ENCODE measurements at places on chromosomes 12 and 14. TPM values are rescaled to one million over a fixed set of nuclear protein-coding genes. Genes with fewer than 3 reads are reported as not detected.

The RBP5 gene
- not detected for total RNA-seq

The CMA1 gene
- not detected for total RNA-seq

The TRPV4 gene
- 0.13 TPM for total RNA-seq

The KRT86 gene
- total RNA-seq = not detected

The SLC17A8 gene
- total RNA-seq = not detected

The PTHLH gene
- total RNA-seq = 0.37 TPM

The SLC25A47 gene
- not detected for total RNA-seq

The CHPT1 gene
- total RNA-seq = 137 TPM

The IAPP gene
- not detected for total RNA-seq

The NRIP2 gene
- total RNA-seq = not detected

The HHIPL1 gene
- 0.16 TPM for total RNA-seq

The TOX4 gene
- 21.2 TPM for total RNA-seq

The SLC7A7 gene
- 0.82 TPM for total RNA-seq

The SPRING1 gene
- total RNA-seq = 45.4 TPM

The TMEM253 gene
- total RNA-seq = not detected

The APOF gene
- total RNA-seq = not detected

The LALBA gene
- total RNA-seq = not detected

The KLRB1 gene
- total RNA-seq = not detected

The GEMIN2 gene
- 17.4 TPM for total RNA-seq

The KLRC2 gene
- not detected for total RNA-seq

The RNASE3 gene
- not detected for total RNA-seq

The TM7SF3 gene
- total RNA-seq = 245 TPM

The KRT3 gene
- not detected for total RNA-seq

The ASIC1 gene
- 4.7 TPM for total RNA-seq

The NELL2 gene
- total RNA-seq = 0.21 TPM

The NID2 gene
- not detected for total RNA-seq

The CCDC177 gene
- total RNA-seq = 0.05 TPM

The ANKRD33 gene
- total RNA-seq = not detected

The IL26 gene
- total RNA-seq = not detected

The SERPINA12 gene
- not detected for total RNA-seq

The AGAP2 gene
- 1.5 TPM for total RNA-seq

The PSEN1 gene
- total RNA-seq = 31.2 TPM

The PRR4 gene
- 3.2 TPM for total RNA-seq

The HAL gene
- total RNA-seq = not detected

The NPAS3 gene
- total RNA-seq = 0.90 TPM

The ZNF384 gene
- total RNA-seq = 20.9 TPM

The KLRG1 gene
- total RNA-seq = 5.8 TPM

The CFAP73 gene
- total RNA-seq = not detected

The B4GALNT3 gene
- 1.2 TPM for total RNA-seq

The FGF23 gene
- not detected for total RNA-seq

The TBX3 gene
- 3.3 TPM for total RNA-seq

The CEBPE gene
- not detected for total RNA-seq

The B4GALNT1 gene
- total RNA-seq = 11.2 TPM

The RAD9B gene
- total RNA-seq = 0.61 TPM

The ACADS gene
- total RNA-seq = 10.5 TPM

The SLC41A2 gene
- total RNA-seq = 2.8 TPM

The KRT6C gene
- not detected for total RNA-seq

The LLPH gene
- 43.1 TPM for total RNA-seq

The GPRC5A gene
- total RNA-seq = 17.6 TPM

The HOXC6 gene
- 2.1 TPM for total RNA-seq

The CNTN1 gene
- total RNA-seq = 79.1 TPM

The CLEC6A gene
- total RNA-seq = 0.29 TPM

The KRT78 gene
- not detected for total RNA-seq

The DYNC1H1 gene
- total RNA-seq = 383 TPM

Measured in SK-MEL-5 (cell line).